ENCODE measurements at places on chromosomes 7 and 10.

DNA sequence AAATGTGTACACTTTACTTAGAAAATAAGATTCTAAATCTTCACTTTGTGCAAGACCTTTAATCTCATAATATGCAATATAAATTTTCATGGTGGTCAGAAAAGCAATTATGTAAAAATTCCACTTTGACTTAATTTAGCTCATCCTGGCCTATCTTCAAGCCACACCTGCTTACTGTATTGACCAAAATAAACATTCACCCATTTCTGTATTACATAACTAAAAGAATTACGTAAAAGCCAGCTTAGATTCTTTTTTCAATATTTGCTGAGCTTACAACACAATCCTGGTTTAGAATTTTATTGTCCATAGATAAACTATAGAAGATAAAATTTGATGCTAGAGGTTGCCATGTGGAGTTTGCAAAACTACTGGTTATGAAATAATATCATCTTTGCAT is 172.9 kb upstream of the GRM3 start:
- DNase-seq = no peak

DNA sequence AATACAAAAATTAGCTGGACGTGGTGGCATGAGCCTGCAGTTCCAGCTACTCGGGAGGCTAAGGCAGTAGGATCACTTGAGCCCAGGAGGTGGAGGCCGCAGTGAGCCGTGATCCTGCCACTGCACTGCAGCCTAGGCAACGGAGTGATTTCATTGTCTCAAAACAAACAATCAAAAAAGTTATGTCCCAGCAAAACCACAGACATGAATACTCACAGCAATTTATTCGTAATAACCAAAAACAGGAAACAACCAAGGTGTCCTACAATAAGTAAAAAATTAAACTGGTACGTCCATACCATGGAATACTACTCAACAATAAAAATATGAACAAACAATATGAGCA is 11.6 kb upstream of the CYTH3 start:
- no peak for DNase-seq

DNA sequence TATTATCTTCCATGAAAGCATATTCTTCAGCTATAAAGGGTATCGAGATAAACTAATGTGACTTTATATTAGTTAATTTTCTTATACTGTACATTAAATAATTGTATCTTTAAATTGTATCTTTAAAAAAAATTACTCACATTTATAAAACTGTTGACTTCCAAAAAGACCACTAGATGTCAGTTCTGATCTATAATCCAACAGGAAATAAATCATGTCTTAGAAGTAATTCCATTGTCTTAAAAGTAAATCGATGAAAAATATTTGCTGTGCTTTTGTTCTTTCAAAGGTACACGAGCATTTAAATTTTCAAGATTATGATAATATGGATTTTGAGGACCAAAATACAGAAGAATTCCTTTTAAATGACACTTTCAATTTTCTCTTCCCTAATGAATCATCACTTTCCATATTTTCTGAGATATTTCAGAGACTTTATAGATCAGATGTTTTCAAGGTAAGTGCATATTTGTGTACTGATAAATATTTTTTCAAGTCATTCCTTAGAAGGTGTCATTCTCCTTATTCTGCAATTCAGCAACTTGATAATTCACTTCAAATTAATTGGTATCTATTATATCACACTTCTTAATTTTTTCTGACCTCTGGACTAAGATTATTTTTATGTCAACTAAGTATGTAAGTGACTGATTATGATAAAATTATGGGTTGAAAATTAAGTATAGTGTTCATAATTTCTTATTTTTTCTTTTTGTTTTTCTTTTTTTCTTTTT is 138.5 kb downstream of the CPED1 start:
- DNase-seq = no peak

DNA sequence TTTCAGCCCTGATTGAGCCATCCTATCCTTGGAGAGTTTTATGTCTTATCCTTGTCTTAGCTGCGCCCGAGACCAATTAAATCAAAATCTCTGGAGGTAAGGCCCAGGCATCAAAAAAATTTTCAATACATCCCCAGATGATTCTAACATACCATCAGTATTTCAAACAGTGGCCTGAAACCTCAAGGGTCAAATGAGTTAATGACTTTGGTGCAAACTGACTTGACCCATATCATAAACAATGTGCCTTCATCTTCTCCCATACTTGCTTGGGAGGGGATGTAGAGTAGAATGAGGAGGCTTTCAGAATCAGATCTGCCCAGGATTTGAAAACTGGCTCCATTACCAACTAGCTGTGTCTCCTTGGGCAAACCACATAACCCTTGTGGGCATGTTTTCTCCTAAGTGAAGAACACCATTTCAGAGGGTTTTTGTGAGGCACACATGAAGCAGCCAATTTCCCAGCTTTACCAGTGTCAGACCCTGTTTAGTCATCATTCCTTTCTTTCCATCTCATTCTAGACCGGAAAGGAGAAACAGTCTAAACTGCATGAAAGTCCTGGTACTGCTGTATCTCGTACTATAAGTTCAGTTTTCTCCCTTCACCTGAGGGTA is 35.7 kb upstream of the ATXN7L1 start:
- no peak for DNase-seq

DNA sequence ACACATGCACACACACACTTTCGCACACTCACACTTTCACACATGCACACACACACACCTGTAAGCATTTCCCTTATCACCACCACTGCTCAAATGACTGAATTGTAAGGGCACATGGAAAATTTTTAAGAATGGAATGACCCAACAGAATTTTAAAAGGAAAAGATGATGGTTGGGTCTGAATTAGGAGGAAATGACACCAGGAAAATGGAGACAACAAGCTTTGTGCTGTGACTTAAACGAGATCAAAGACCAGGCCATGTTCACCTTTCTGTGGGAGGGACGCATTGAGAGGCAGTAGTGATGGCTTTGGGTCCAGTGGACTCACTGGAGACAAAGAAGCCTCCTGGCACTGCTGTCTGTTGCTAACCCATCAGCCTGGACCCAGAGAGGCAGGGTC is 16.7 kb upstream of the C10orf71 start:
- DNase-seq = no peak

DNA sequence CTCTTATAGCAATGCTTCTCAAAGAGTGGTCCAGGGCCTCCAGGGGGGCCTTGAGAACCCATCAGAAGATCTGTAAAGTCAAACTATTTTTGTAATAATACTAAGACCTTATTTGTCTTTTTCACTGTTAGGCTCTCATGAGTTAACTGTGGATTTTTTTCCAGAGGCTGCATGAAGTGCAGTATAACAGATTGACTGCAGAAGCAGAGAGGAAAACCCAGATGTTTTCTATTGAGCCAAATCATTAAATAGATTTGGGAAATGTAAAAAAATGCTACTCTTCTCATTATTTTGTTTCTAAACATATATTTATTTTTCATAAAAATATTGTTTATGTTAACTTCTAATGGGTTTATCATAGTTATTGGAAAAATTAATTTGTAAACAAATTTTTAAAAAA is 589.0 kb upstream of the LRRTM3 start:
- no peak for DNase-seq

GRCh38 chr7:54339073-54339472 is 203.1 kb upstream of the VSTM2A start:
- no peak for DNase-seq

- no peak for DNase-seq
Observed at GRCh38 chr10:71083716-71083975, 128.7 kb upstream of the UNC5B start.

- no peak for DNase-seq
Observed at GRCh38 chr7:98810153-98810802, 59.5 kb downstream of the TMEM130 start.

Measured in stimulated activated CD4-positive, alpha-beta T cell treated with anti-CD3 and anti-CD28 coated beads, TNF-alpha, amount 100 ng/mL, for 48 hours (primary cell).